Kidney (tissue), 22 donors: ENCODE measurements at places on chromosomes 3 and 15.

DNA sequence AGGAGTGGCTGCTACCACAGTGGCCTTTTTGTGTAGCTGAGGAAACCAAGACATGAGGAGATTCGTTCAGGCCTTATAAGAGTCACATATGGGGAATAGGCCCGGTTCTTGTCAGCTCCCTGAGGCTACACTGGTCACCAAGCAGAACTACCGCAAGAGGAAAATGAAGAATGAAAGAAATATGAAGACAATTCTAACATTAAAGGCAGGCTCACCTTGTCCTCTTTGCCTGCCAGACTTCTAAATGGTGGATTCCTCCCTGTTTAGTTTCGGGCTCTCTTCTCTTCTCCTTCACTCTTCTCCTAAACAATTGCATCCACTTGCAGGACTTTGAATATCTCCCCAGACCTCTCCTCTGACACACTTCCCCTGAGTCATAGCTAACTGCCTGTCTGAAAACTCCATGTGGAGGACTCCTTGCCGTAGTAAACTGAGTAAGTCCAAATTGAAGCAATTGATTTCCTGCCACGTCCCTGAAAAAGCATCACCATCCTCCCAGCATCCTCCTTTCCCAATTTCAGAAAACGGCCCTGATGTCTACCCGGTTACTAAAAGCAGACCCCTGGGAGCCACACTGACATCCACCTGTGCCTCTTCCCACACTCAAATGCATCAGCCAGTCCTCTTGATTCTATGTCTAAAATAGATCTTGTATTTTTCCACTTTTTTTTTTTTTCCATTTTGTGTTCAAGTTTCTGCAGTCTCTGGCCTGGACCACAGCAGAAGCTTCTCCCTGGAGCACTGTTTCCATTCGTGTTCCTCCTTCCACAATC lies 30.3 kb upstream of the VEPH1 start:
- no peak for DNase-seq

GRCh38 chr3:16415911-16416476 lies 97.5 kb downstream of the RFTN1 start:
- DNase-seq = no peak

GRCh38 chr3:177212278-177212610 lies 15.0 kb upstream of the TBL1XR1 start:
- no peak for DNase-seq

DNA sequence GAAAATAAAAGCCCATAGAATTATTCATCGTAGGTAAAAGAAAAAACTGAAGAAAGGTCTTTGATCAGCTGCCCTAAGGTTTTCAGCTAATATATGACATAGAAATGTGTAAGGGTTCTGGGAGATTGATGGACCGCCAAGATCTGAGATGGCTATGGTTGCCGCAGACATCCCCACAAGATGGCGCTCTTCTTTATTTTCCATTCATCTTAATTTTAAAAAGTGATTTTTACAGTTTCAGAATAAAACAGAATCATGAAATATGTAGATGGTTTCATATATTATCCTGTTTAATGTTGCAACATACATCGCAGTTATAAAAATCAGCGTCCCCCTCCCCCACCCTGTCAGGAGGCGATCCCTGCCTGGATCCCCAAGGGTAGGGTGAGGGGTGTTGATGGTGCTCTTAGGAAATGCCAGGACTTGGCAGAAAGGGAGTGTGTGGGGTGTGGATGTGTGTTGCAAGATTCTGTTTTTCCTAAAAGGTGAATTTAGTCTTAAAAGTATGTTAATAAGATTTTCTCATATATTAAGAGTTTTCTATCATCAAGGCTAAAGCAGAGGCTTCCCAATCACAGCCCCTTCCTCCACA lies 68.8 kb downstream of the ANXA2 start:
- no peak for DNase-seq

DNA sequence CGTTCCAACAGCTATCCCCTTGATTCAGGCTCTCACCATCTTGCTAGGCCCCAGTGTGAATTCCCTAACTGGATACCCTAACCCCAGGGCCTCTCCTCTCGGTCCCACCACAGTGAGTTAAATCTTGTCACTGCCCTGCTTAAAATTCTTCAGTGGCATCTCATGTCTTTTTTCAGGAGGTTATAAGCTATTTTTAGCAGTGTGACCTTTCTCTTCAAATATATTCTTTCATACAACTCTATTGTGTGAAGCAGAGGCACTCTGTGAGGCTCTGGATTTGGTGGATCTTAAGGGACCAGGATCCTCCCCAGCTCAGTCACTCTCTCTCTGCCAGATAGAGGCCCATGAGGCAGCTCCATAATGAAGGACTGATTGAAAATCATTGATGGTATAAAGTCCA lies 760.4 kb downstream of the NTRK3 start:
- no peak for DNase-seq

DNA sequence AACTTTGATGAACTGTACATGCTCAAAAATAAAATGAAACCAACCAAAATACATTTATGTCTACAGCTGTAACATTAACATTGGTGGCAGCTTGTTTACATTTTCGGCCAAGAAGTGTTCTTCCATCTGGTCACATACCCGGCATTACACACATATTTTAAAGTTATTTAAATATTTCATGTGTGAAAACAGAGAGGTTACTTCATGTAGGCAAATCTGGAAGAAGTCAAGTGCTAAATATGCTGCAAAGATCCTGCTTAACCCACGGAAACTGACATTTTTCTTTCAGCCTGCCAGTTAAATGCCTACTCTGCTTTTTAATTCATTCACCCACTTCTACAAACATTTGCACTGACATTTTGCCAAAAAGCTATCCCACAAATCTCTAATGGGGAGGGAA lies 69.7 kb downstream of the MB21D2 start:
- DNase-seq = peak; percentile 31

GRCh38 chr15:85499371-85499887 lies 119.0 kb downstream of the AKAP13 start:
- no peak for DNase-seq

- no peak for DNase-seq
These were observed 18.5 kb upstream of the C3orf22 start for GRCh38 chr3:126577261-126577660.

DNA sequence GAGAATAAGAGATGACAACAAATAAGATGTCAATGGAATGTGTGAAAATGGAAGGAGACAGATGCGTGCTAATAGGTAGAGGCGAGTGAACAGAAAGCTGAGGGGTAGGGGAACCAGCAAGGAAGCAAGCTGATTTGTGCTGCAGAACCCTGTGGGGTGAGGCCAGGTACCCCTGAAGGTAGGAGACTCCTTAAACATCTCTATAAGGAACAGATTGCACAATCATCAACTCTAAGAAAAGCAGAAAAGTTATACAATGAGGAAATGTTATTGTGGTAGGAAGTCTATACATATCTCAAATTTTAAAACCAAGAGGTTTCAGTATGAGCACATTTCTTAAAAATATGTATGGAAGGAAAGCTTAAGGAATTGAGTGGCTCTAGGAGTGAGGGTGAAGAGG lies 315.0 kb upstream of the TPM1 start:
- DNase-seq = no peak

DNA sequence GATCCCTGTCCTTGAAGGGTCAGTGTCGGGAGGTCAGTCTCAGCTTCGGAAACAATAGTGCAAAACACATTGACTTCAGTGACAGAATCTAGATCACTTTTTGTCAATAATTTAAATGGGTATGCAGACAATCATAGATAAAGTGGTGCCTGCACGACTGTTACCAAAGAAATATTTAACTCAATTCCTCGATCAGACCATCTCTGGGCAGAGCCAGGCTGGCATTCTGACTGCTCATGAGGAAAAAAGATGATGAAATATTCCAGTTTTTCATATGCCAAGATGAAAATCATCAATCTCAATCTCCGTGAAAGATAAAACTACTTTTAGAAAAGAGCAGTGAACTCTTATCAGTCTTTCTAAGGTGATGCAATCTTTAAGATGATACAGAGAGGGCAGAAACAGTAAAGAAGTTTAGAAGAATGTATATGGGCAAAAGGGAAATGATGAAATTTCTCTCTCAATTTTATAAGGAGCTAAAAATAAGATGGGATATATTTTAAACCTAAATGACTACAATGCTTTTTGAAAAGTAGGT lies 169.9 kb downstream of the WDR72 start:
- DNase-seq = no peak

- DNase-seq = no peak
These were observed 499.6 kb upstream of the CCDC54 start for GRCh38 chr3:106877627-106878026.

DNA sequence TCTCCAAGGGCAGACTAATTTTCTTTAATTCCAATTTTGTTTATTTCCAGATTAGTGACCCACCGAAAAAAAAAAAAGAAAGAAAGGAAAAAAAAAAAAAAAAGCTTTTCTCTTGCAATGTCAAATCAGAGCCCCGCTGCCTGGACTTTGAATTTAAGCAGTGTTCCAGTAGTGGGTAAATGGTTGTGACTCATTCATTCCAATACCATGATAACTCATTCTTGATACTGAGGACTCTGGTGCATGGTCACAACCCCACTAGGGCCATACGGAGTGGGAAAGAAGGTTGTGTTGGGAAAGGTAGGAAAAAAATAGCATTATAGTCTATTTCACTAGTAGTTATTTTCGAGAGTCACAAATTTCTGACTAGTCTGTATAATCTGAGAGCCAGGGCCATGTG lies 59.1 kb upstream of the COL8A1 start:
- DNase-seq = no peak

DNA sequence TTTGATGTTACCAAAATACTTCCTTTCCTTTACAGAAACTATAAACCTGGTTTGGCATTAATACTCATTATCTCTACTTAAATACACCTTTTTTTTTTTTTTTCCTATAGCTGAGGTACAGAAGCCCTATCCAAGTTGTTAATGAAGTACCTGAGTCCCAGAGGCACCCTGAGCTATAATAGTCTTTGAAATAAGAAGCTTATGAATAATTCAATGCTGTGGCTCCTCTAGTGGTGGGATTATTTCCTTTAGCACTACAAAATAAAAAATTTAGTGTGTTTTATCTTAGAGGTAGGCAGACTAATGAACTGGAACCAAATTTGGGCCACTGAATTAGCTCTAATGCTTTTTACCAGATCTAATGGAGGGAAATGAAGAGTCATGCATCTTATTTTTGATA lies 611.9 kb downstream of the EDEM1 start:
- DNase-seq = no peak

- no peak for DNase-seq
These were observed 1036.1 kb downstream of the MCTP2 start for GRCh38 chr15:95267481-95267880.

- peak; percentile 10 for DNase-seq
These were observed 7.3 kb downstream of the TMEM158 start for GRCh38 chr3:45218578-45219390.

DNA sequence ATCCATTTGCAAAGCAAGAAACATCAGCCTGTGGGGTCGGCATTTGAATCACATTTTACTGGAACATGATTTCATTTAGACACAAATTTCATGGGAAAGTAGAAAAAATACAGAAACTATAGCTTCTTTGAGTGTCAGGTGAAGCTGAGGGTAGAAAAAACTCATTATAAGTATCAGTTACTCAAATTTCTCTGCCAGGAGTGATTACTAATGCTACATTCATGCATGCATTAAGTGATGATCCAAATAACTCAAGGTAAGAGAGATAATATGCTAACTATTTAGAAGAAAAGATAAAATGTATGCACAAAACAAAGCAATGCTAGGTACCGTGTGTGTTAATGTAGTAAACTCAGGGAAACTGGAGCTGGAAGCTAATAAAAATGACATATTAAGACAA lies 406.0 kb downstream of the GAP43 start:
- peak; percentile 47 for DNase-seq

DNA sequence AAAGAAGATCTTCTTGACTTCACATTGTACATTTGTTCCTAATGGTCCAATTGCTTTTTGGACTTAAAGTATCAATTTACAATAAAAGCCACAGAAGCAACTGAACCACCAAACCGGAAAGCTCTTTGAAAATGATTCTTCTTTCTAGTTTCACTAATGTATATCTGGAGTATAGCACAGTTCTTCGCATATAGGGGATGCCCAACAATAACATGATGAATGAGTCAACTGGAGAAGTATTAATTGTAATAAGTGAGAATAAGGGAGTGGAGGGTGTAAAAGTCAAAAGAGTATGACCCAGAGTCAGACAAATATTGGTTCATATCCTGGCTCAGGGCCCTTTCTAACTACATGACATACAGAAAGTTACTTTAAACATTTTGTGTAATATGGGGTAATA lies 425.2 kb downstream of the ZBTB20 start:
- no peak for DNase-seq

DNA sequence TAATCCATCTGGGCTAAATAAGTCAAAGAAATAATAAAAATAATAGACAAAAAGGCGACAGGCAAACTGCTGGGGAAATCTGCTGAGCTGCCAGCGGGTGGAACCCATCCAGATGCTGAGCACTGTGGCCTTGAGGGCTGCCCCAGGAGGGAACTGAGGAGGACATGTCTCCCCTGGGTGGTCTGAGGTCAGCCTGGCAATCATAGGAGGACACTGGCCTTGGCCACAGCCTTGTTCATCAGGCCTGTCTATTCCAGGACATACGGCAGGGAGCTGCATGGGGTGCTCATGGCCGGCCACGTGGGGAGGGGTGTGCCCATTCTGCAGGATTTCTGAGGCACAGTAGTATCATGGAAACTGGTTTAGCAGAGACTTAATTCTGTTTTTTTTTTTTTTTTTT lies 21.5 kb upstream of the SNRPA1 start:
- no peak for DNase-seq

DNA sequence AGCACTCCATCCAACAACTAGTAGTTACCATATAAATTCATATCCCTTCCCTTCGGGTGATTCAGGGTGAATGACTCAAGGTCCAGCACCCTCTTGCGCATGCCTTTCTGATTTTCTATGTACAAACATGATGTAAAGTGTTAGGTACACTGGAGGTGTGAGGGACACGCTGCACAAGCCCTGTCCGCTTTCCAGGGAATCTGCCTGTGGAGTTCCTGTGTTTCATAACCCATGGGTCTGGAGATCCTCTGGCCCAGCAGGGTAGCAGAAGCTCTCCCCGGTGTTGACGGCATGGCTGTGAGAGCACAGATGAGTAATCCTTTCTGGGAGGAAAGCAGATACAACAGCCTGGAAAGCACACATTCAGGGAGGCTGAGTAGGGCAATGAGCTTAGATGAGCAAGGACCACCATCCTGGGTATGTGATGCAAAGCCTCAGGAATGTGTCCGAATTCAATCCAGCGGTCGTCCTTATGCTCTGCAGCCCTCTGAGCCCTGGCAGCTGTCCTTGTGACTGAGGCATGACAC lies 142.9 kb upstream of the TP63 start:
- no peak for DNase-seq

DNA sequence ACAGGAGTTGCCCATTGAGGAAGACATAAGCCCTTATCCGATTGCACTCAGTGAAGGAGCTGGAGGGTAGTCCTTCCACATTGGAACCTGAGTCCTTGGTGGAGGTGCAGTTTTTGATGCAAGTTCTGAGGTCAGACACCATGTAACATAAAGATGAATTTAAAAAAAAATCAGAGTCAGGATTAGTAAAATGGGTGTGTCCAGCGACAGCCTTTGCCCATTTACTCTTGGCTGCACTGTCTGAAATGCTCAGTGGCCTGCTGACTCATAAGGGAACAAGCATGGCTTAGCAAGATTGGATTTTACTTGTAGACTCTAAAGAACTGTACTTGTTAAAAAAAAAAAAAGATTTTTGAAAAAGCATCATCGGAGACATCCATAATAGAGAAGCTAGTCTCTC lies 241.1 kb upstream of the TOPAZ1 start:
- DNase-seq = no peak
